ENCODE measurements at places on chromosomes 12 and 14.
A peak's percentile ranks its signal among the peaks of the same experiment; 100 is the strongest.

DNA sequence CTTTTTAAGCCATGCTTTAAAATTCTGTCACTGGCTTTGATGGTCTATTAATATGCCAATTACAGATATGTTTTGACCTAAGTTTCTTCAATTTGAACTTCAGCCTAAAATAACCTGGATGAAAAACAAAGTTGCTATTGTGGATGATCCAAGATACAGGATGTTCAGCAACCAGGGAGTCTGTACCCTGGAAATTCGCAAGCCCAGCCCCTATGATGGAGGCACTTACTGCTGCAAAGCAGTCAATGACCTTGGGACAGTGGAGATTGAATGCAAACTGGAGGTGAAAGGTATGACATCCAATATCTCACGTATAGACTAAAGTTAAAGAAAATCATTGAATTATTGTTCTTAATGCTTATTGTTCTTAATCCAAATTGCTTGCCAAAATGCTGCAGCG lies 17.2 kb upstream of the CHPT1 start:
- DNase-seq, result no peak

- DNase-seq, result no peak
These were observed 2.4 kb downstream of the LRIG3 start for GRCh38 chr12:58917699-58918468.

GRCh38 chr12:52346593-52346992 lies 20.7 kb downstream of the KRT85 start:
- no peak for DNase-seq

DNA sequence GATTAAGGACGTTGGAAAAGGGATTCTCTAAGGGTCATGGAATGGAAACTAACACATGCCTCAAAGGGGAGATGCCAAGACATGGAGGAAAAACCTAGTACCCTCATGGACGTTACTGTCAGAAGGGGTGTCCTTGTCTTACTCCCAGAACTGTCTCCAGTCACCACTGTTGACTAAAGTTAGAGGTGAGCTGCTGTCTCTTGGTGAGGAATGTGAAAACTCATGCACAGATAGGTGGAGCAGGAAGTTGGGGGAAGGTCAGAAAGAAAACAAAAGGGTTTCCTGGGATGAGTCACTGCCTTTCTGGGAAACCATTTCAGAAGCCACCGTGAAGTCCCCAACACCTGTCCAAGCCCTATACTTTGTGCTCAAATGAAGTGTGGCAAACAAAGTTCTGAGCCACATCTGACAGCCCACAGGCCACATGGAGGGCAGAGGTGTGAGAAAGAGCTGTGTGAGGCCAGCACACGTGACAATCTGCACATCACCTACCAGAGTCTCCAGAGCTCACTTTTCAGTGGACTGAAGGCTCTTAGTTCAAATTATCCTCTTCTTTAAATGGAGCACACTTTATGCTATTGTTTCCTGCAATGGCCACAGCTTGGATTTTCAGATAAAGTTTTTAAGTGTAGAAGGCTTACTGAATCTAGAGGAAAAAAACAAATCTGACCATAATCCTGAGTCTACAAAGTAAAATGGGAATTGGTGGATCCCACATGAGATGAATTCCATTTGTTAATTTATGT lies 92.9 kb upstream of the EGLN3 start:
- peak; percentile 81 for DNase-seq

DNA sequence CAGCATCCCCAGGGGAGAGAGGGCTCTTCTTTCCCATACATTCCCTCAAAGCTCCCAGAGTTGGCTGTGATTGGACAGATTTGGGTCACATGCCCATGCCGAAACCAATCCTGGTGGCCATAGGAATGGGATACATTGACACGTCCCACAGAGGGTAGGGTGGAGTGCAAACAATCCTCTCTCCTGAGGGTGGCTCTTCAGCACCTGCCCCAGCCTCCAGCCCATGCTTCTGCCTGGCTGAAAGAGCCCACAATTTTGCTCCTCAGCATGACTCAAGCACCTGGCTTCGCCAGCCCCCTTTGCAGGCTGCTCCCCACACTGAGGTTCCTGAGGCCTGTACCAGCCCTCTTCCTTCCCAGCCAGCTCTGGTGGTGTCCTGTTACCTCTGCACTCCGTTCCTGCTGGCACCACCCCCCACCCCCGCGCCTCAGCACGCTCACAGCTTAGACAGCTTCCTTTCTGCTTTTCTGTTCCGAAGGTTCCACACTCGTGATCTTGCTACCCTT lies 71.7 kb downstream of the CCDC92 start:
- DNase-seq, result peak; percentile 28

All from stimulated activated naive CD8-positive, alpha-beta T cell treated with anti-CD3 and anti-CD28 coated beads, Interleukin-15, Interleukin-2, amounts not matched to agents 100 U/mL and 50 U/mL, for 24 hours (primary cell).